ENCODE measurements at places on chromosomes 7 and 10. TPM values are rescaled to one million over a fixed set of nuclear protein-coding genes. Genes with fewer than 3 reads are reported as not detected.

DNA sequence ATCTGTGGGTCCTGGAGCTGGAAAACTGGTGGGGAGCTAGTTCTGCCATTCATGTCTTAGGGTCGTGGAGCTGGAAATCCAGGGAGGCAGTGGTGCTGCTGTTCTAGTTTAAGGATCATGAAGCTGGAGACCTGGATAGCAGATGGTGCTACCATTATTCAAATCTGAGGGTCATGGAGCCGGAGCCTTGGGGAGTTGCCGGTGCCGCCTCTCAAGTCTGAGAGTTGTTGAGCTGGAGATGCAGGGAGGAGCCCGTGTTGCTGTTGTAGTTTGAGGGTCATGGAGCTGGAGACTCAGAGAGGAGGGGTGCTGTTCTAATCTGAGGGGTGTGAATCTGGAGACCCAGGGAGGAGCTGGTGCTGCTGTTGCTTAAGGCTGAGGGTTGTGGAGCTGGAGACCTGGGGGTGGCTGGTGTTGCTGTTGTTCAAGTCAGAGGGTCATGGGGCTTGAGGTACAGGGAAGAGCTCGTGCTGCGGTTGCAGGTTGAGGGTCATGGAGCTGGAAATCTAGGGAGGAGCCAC lies 86.0 kb upstream of the ZNF479 start:
- no peaks in the 10 kb centered on the region for H3K27me3 ChIP-seq
- DNase-seq: no peak
- H3K4me3 ChIP-seq: no peak overlapping the region
- no peaks in the 10 kb centered on the region for H3K36me3 ChIP-seq
- no peak overlapping the region for H3K27ac ChIP-seq

GRCh38 chr10:50593523-50594376 lies 30.0 kb downstream of the SGMS1 start:
- DNase-seq: no peak
- H3K4me3 ChIP-seq: no peak overlapping the region
- H3K27ac ChIP-seq: no peak overlapping the region
- H3K27me3 ChIP-seq: no peaks in the 10 kb centered on the region
- peaks cover 41% of the 10 kb centered on the region for H3K4me1 ChIP-seq
- H3K36me3 ChIP-seq: no peaks in the 10 kb centered on the region

DNA sequence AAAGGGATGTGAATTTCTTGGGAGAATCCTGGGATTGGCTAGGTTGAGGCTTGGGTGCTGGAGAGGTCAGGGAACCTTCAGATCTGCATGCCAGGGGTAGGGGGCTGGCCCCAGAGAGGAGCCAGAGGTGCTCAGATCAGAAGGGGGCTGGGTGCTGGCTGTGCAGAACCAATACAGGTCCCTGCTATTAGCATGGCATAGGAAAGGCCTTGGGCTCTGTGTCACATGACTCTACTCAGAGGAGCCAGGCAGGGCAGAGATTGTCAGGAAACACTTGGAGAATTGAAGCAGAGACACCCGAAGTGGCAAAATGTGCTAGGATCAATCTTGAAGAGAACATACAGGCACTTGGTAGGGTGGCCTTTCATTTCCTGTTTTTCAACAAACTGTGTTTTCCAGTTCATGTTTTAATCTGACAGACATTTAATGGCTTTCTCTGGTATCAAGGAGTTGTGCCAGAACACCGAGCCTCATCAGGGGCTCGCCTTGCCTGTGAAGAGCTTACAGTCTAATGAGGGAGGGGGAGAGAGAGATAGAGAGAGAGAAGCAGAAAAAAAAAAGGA lies 498.9 kb downstream of the RPS24 start:
- no peak for DNase-seq
- H3K4me1 ChIP-seq: peaks cover 22% of the 10 kb centered on the region
- H3K27me3 ChIP-seq: no peaks in the 10 kb centered on the region
- H3K36me3 ChIP-seq: no peaks in the 10 kb centered on the region
- H3K27ac ChIP-seq: no peak overlapping the region

Gene LRMDA
- 25.4 TPM for total RNA-seq

- no peaks in the 10 kb centered on the region for H3K27me3 ChIP-seq
- DNase-seq: no peak
- no peak overlapping the region for H3K27ac ChIP-seq
- peaks cover 5% of the 10 kb centered on the region for H3K4me1 ChIP-seq
Measured at GRCh38 chr10:97810446-97810845, 38.6 kb upstream of the SFRP5 start.

Gene C7orf57
- total RNA-seq: not detected

Gene FAM185A
- 19.7 TPM for total RNA-seq

DNA sequence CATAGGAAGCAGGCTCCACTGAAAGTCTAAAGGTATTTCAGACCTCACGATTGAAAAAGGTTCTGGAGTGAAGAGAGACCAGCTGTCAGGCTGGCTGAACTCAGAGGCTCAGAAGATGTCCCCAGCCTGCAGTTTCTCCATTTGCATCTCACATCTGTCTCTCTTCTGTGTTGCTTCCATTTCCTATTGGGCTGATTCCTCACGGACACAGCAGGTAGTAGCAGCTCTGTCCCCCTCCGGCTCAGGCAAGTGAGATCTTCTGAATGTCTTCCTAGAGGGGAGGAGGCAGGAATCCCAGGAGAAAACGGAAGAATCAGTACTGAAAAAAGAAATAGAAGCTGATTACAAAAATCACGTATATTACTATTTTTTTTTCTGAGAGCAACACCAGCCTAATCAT lies 274.1 kb upstream of the COBL start:
- no peaks in the 10 kb centered on the region for H3K4me1 ChIP-seq
- no peak overlapping the region for H3K4me3 ChIP-seq
- no peak overlapping the region for H3K27ac ChIP-seq
- no peaks in the 10 kb centered on the region for H3K27me3 ChIP-seq
- H3K36me3 ChIP-seq: no peaks in the 10 kb centered on the region

GRCh38 chr7:112112822-112113255 lies 93.4 kb downstream of the DOCK4 start:
- no peak overlapping the region for H3K4me3 ChIP-seq
- H3K4me1 ChIP-seq: peaks cover 23% of the 10 kb centered on the region
- H3K27ac ChIP-seq: no peak overlapping the region
- no peaks in the 10 kb centered on the region for H3K36me3 ChIP-seq

DNA sequence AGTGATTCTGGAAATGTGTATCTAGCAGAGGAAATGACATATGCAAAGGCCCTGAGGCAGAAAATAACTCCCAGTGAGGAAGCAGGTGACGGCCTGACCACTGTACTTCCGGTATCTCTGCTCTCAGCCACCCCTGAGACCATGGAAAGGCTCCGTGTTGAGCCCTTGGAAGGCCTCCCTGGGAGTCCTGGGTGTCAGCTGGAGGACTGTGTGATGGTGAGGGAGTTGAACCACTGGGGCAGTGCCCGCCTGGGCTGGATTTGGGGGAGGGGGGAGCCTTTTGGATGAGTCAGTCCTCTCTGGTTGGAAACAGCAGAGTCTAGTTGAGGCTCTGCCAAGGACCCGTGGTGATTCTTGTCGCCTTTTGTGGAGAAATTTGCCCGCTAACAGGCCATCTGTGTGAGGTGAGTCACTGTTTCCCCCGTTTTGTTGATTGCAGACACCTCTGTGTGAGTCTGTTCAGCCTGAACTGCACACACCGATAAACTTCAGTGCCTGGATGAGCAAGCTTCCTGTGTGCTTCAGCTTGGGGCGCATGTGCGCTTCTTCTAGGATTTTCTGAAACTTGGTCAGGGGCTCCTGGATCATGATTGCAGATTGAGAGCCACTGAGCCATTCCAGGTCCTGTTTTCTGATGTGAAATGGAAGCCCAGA lies 98.6 kb downstream of the GRK5 start:
- no peaks in the 10 kb centered on the region for H3K27me3 ChIP-seq
- no peak overlapping the region for H3K4me3 ChIP-seq
- H3K27ac ChIP-seq: no peak overlapping the region
- no peaks in the 10 kb centered on the region for H3K36me3 ChIP-seq
- DNase-seq: peak; percentile 52
- peaks cover 31% of the 10 kb centered on the region for H3K4me1 ChIP-seq
